Activated naive CD4-positive, alpha-beta T cell treated with anti-CD3 and anti-CD28 coated beads for 36 hours (primary cell): ENCODE measurements at places on chromosomes 2 and 18. TPM values are rescaled to one million over a fixed set of nuclear protein-coding genes. Genes with fewer than 3 reads are reported as not detected.
A peak's percentile ranks its signal among the peaks of the same experiment; 100 is the strongest.

GRCh38 chr2:61193670-61194561 is 31.9 kb downstream of the C2orf74 start:
- H3K4me1 ChIP-seq: peaks cover 26% of the 10 kb centered on the region
- peaks cover 18% of the 10 kb centered on the region for H3K36me3 ChIP-seq
- no peak for DNase-seq
- no peak overlapping the region for H3K4me3 ChIP-seq

DNA sequence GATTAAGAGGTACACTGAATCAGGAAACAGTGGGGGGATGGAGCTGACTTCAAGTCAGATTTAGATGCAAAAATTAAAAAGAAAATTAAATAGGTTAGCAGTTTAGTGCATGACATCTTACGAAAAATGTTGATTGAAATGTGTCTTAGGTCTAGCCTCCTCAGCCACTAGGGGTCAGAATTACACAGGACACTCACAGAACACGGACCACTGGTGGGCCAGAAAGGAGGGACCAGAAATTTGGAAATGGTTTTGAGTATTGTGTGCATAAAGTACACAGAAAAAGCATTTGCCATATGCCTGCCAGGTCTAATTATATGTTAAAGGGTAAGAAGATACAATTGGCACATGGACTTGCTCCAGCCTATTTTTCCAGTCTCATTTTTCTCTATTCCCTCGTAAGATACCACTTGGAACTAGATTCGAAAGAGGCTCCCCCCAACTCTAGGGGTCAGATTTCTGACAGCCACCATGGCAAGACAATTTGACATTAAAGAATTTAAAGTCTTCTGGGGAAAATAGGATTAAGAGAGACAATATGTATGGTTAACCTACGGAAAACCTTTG is 550.2 kb upstream of the SETBP1 start:
- H3K4me1 ChIP-seq: no peaks in the 10 kb centered on the region
- no peak for DNase-seq
- H3K27ac ChIP-seq: no peak overlapping the region
- H3K36me3 ChIP-seq: no peaks in the 10 kb centered on the region
- H3K27me3 ChIP-seq: no peaks in the 10 kb centered on the region

GRCh38 chr2:234290671-234291070 is 206.2 kb downstream of the ARL4C start:
- peaks cover 78% of the 10 kb centered on the region for H3K4me1 ChIP-seq
- H3K4me3 ChIP-seq: peak overlapping the region; percentile 22
- no peaks in the 10 kb centered on the region for H3K36me3 ChIP-seq
- peak overlapping the region; percentile 96 for H3K27ac ChIP-seq

GRCh38 chr2:170360546-170361089 is 182.7 kb downstream of the MYO3B start:
- H3K27me3 ChIP-seq: peaks cover 6% of the 10 kb centered on the region
- H3K27ac ChIP-seq: no peak overlapping the region
- H3K36me3 ChIP-seq: no peaks in the 10 kb centered on the region
- peaks cover 28% of the 10 kb centered on the region for H3K4me1 ChIP-seq

GRCh38 chr2:174662459-174662858 is 64.9 kb upstream of the WIPF1 start:
- H3K27me3 ChIP-seq: no peaks in the 10 kb centered on the region
- H3K27ac ChIP-seq: no peak overlapping the region
- H3K4me3 ChIP-seq: no peak overlapping the region
- H3K36me3 ChIP-seq: no peaks in the 10 kb centered on the region
- H3K4me1 ChIP-seq: peaks cover 25% of the 10 kb centered on the region
- DNase-seq: no peak

DNA sequence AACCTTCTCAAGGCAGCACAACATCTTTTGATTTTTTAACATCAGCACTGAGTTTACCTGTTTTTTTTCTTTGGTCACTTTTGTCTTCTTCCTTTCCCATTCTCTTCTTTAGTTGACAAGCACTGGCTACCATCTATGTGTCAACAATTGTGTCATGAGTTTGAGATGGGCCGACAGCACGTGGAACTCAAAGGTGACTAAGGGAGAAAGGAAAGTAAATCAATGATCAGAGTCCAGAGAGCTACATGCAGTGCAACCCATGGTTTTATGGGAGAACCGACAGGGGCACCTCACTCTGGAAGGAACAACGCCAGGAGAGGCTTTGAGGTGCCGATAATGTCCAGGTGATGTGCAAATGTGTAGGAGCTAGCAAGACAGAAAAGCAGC is 755.5 kb downstream of the RNF144A start:
- H3K27ac ChIP-seq: peak overlapping the region; percentile 74
- H3K27me3 ChIP-seq: no peaks in the 10 kb centered on the region
- H3K4me3 ChIP-seq: peak overlapping the region; percentile 1
- peaks cover 2% of the 10 kb centered on the region for H3K36me3 ChIP-seq
- no peak for DNase-seq

GRCh38 chr2:120930864-120931263 is 195.2 kb downstream of the GLI2 start:
- no peaks in the 10 kb centered on the region for H3K4me1 ChIP-seq
- H3K27me3 ChIP-seq: no peaks in the 10 kb centered on the region
- no peak overlapping the region for H3K27ac ChIP-seq
- H3K36me3 ChIP-seq: no peaks in the 10 kb centered on the region
- no peak overlapping the region for H3K4me3 ChIP-seq

The ZAP70 gene
- 167 TPM for total RNA-seq

The SLC11A1 gene
- not detected for total RNA-seq

The ANKRD30BL gene
- total RNA-seq: not detected

The DNMT3A gene
- total RNA-seq: 53.5 TPM

The NT5C1B gene
- not detected for total RNA-seq

The LHCGR gene
- total RNA-seq: not detected

The CLIP4 gene
- total RNA-seq: 26.6 TPM

The PROKR1 gene
- not detected for total RNA-seq
